ENCODE measurements at places on chromosomes 13 and 19. TPM values are rescaled to one million over a fixed set of nuclear protein-coding genes. Genes with fewer than 3 reads are reported as not detected.

CNN1 gene
- 354 TPM for total RNA-seq

DMRTC2 gene
- total RNA-seq = not detected

KLK15 gene
- total RNA-seq = 2.9 TPM

FIZ1 gene
- 12.2 TPM for total RNA-seq

CACNA1A gene
- 6.1 TPM for total RNA-seq

ACER1 gene
- not detected for total RNA-seq

CRB3 gene
- total RNA-seq = 115 TPM

AMH gene
- total RNA-seq = 0.90 TPM

ZNF563 gene
- total RNA-seq = 2.7 TPM

ZNF382 gene
- total RNA-seq = 0.37 TPM

KLK14 gene
- 0.52 TPM for total RNA-seq

VSIG10L gene
- total RNA-seq = 2.1 TPM

DCT gene
- total RNA-seq = 0.11 TPM

DNAJB1 gene
- total RNA-seq = 127 TPM

HCST gene
- 4.8 TPM for total RNA-seq

C19orf33 gene
- 111 TPM for total RNA-seq

ZNF256 gene
- total RNA-seq = 3.5 TPM

LILRA1 gene
- 0.50 TPM for total RNA-seq

FFAR2 gene
- total RNA-seq = 0.82 TPM

ZNF304 gene
- total RNA-seq = 3.6 TPM

KIR2DL4 gene
- not detected for total RNA-seq

DOCK9 gene
- 52.4 TPM for total RNA-seq

ERICH4 gene
- not detected for total RNA-seq

TMEM190 gene
- not detected for total RNA-seq

FOXA3 gene
- 48.5 TPM for total RNA-seq

DAND5 gene
- 0.19 TPM for total RNA-seq

GEMIN7 gene
- total RNA-seq = 37.5 TPM

RDH8 gene
- not detected for total RNA-seq

PDX1 gene
- total RNA-seq = 0.54 TPM

SIGLEC10 gene
- total RNA-seq = 2.7 TPM

GALP gene
- total RNA-seq = not detected

NKPD1 gene
- not detected for total RNA-seq

DBP gene
- total RNA-seq = 4.7 TPM

GIPC1 gene
- 404 TPM for total RNA-seq

CCDC169 gene
- 0.25 TPM for total RNA-seq

FPR1 gene
- 0.69 TPM for total RNA-seq

All from colonic mucosa (tissue), 4 donors.